Brain (organoid and tissue), 16 donors: ENCODE measurements at places on chromosomes 3 and 15.

- DNase-seq: no peak
Observed at GRCh38 chr15:58524247-58524646, 92.5 kb downstream of the LIPC start.

DNA sequence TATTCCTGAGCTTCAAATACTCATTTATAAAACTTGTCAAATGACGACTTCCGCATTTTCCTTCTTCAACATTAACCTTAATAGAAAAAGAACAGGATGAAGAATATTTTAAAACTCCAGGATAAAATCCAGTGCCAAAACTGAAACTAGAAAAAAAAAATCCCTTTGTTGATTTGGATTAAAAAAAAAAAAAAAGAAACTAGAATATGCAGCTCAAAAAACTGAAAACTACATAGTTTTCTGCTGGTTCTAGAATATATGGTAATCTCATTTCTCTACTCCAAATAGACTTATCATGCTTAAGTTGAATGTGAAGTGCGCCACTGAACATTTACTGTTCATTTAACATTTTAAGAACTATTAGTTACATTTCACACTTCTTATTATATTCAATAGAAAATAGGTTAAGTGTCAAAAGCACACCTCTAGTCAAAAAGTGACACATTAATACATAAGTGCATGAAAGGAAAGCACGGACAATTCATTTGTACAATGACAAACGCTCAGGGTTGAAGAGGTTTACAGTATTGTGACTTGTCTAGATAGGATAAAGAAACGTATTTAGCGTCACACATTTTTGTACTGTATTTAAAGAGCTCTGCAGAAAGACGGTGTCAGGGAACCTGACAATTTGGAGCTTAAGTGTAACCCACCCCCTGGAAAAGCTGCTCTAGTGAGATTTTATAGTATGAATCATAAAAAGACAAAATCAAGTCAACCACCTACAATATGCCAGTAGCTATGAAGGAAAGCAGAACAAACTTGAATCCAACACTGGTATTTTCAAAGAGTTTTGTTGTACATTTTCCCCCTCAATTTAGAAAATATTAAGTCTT, 5.8 kb downstream of the TRA2B start:
- DNase-seq: no peak

GRCh38 chr3:127887321-127887720, 27.7 kb upstream of the KBTBD12 start:
- no peak for DNase-seq

DNA sequence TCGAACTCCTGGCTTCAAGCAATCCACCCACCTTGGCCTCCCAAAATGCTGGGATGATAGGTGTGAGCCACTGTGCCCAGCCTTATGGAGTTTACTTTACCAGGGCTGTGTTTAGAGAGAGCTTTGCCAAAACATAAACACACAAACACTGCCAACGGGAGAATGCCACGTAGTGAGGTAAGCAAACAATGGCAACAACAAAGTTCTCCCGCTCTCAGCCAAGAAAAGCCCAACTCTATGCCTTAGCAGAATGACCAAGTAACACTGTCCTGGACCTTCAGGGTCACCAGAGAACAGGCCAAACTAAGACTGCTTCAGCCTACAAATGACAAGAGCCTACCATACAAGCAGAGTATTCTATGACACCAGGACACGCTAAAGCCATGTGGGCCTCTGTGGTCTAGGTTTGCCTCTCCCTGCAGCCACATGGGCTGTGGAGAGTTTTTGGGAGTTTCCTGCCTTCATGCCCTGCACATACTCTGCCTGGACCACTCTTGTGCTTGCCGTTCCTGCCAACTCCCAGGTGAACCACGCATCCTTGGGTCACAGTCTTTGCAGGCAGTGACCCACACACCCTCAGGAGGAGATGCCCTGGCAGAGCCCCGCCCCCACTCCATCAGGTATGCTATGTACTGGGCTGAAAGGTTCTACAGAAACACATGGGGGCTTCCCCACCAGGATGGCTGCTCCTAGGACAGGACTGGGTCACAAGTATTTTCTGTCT, 21.6 kb upstream of the CNBP start:
- no peak for DNase-seq

GRCh38 chr3:117411971-117412370, 702.4 kb downstream of the TUSC7 start:
- no peak for DNase-seq

- DNase-seq: no peak
Observed at GRCh38 chr3:121698476-121698875, 37.8 kb upstream of the HCLS1 start.

GRCh38 chr15:99409097-99409473, 156.7 kb upstream of the MEF2A start:
- peak; percentile 22 for DNase-seq

DNA sequence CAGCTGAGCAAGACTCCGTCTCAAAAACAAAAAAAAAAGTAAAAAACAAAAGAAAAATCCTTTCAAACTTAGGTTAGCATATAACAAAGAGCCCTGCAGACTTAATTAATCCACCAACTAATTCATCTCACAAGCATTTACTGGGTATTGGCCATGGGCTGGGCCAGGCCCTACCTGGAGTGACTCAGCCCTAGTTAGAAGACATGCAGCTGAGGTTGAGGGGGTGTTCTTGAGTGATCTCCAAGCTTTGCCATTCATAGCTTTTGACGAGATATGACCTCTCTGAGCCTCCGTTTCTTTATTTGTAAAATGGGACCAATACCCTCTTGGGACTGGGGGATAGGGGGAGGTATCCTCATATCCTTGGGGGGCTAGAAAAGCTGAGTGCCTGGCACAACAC, 7.8 kb downstream of the FBXL22 start:
- no peak for DNase-seq

DNA sequence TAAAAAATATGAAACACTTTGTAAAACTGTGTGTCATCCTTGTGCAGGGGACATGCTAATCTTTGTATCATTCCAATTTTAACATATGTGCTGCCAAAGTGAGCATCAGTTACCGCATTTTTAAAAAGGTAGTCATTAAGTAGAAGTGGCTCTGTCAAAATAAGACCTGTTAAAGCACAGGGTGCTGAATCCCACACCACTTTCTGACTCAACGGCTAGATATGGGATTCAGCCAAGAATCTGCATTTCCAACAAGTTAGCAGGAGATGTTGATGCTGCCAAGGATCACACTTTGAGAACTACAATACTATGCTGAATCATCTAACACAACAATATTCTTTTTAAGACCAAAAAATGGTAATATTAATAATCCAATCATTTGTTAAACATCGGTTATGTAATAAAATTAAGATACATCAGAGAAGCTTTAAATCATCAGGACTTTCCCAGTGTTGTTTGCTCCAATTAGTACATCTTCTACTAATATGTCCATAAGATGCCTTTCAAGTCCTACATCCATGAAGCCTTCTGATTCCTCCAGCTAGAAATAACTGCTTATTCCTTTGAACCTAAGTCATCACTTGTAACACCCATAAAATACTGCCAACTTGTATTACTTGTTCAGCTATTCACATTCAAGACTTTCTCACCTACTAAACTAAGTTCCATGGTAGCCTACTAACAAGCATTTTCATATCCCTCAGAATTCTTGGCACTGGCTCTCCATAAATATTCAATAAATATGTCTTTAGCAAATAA, 71.1 kb downstream of the TBL1XR1 start:
- DNase-seq: peak; percentile 69

- no peak for DNase-seq
Observed at GRCh38 chr3:25658836-25659235, 5.9 kb downstream of the TOP2B start.

DNA sequence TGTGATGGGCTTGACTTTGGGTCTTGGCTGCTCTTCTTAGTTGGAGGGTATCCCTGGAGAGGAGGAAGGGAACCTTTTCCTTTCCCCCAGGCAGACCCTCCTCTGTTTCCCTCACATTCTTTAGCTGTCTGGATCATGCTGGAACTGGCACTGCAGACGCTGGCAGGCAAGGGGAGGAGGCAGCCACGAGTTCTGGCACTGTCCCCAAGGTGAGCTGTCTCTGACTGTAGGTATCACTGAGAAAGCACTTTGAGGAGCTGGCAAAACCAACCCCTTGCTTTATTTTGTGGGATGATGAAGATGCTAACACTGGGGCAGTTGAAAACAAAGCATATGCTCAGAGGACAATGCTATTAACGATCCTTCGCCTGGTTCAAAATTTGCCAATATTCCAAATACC, 175.0 kb downstream of the SOX2 start:
- DNase-seq: no peak

GRCh38 chr3:6396631-6397030, 464.3 kb upstream of the GRM7 start:
- DNase-seq: peak; percentile 18

GRCh38 chr3:196931828-196932587, 10.3 kb downstream of the NCBP2 start:
- no peak for DNase-seq

DNA sequence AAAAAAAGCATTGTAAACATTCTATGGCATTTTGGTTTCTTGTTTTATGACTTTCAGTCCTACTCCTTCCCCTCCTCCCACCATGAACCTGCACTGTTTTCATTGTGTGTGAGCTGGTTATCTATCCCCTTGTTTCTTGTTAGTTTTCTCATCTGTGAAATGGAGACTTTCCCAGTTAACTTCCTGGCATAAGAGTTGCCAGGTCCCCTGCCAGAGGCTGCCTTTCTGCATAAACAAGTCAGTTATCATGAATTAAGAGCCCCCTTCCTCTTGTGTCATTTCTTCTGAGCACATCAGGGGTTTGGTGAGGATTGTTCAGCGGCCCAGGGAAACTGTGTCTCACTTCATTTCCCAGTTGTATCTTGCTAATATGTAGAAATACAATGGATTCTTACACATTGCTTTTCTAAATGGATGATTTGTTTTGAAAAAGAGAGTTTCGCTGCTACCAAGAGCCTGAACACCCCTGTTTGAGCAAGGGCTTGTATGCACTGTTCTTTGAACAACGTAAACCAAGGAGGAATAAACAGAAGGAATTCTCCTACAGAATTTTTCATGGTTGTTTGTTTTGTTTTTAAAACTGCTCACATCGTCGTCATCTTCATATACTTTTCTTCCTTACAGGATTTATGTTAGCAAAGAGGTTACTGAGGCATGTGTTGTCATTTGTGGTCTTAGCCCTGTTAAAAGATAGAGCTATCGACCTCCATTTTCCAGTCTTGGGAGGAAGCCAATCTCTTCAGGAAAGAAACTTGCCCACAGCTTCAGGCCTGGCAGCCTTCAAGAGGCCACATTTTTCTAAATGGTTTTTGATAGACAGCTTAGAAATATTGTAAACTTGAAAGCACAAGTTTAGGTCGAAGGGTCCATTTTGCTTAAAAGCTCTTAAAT, 144.6 kb upstream of the IL12A start:
- DNase-seq: peak; percentile 68

DNA sequence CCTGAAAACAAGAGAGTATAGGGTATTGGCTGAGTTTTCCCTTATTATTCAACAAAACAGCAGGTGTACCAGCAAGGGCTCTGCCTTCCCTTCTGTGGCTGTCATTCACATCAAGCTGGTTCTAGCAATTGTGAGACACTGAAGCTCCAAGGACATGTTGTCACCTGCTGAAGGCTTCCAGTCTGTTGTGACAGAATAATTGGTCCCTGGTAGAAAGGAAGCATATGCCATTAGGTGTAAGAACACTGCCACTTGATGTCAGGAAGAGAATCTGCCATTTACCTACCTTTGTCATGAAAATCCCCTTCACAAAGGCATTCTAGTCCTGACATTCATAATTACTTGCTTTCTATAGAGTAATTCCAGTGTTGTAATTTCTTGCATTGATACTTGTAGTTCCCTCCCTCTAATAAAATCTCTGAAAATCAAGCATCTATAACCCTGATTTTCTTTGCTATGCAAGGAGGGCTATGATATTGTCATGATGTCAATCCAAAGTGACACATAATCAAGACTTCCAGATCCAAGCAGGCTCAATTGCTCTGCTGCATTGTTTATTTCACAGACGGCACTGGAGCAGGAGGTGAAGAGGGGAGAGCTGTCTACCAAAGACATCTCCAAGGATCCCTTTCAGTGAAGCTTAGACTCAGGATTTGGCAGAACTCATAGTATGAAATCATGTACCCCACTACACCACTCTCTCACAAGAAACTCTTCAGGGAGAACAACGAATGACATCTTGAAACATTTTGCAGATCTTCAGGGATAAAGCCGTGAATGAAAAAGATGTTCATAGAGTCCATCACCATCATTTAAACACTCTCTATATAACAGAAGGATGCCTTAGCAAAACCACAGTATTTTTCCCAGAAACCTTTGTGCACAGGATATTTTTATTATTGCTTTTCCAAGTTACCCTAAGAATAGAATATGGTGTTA, 425.3 kb downstream of the RBMS3 start:
- DNase-seq: no peak

GRCh38 chr3:45362161-45362560, 26.2 kb upstream of the LARS2 start:
- no peak for DNase-seq

DNA sequence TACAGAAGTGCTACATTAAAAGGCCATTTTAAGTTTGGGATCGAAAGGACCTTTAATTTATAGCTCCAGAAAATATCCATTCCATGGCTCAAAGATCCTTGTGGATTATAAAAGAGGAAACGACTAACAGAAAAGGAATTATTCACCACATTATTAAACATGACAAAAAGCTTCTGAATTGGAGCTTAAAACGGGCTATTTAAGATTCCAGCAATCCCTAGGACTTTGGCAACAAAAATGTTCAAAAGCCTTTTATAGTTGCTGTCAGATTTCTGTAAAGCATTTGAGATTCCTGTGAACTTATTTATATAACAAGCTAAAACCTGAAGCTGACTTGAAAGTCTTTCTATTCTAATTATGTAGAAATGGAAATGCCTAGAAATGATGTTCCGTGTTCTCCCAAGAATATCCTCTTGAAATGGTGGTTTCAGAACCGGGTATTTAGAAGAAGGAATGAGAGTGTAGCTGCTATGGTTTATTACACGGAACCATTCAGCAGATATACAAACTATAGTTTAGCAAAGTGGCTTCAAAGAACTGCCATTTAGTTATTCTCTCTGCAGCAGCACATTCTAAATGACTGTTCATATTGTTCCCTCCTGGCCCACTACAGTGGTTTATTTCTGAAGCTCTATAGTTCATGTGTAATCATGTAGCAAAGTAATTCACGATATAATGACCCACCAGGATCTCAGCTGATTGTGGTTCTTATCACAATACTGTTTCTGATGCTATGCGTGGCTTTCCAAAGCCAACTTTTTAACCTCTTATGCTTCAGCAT, 961.7 kb downstream of the FHIT start:
- peak; percentile 48 for DNase-seq

DNA sequence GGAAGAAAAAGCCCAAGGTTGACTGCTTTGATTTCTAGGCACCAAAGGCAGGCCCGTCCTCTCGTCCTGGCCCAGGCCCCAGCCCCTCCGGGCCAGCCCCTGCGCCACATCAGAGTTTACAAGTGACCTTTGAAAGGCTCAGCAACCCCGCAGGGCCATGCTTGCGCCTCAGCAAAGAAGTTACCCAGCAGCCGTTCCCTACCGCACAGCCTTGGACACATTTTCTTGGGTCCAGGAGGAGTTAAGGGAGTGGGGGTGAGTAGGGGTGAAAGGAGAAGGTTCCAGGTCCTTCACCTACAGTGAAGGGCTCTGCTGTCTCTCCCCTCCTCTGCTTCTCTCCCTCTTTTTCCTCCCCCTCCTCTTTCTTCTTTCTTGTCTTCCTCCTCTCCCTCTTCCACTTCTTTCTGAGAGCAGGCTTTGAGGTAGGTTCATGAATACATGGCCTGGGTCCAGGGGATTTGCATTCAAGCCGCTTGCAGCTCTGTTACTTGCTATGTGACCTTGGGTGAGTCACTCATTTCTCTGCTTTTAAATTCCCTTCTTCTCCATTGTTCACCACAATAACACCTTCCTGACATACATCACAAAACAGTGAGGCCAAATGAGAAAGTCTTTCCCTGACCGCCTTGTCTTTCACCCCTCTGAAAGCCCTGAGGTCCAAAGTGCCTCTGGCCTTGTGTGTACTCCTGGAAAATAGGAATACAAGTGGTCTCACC, 223.3 kb upstream of the TPRG1 start:
- peak; percentile 46 for DNase-seq
